Left renal cortex interstitium (tissue), 4 donors: ENCODE measurements at places on chromosomes 3 and 15.

GRCh38 chr3:160169139-160169976 lies 55.9 kb upstream of the C3orf80 start:
- DNase-seq, result no peak

- no peak for DNase-seq
Observed at GRCh38 chr15:36465304-36465703, 114.1 kb upstream of the CDIN1 start.

DNA sequence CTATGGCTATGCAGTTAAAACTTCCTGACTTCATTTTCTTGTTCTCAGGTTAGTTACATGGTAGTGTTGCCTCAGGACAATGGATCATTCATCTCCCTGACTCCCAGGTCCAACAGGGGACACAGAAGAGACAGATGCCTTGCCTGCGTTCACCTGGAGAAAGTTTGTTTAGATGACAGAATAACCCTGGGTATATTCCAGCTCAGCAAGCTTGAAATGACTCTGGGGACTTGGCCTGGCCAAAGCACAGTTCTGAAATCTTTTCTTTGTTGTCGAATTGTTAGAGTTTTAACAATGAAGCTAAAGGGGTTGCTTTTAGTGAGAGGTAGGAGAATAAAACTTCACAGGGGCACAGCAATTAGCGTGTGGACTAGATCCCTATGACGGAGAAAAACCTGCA lies 206.1 kb downstream of the PDZRN3 start:
- DNase-seq, result no peak

DNA sequence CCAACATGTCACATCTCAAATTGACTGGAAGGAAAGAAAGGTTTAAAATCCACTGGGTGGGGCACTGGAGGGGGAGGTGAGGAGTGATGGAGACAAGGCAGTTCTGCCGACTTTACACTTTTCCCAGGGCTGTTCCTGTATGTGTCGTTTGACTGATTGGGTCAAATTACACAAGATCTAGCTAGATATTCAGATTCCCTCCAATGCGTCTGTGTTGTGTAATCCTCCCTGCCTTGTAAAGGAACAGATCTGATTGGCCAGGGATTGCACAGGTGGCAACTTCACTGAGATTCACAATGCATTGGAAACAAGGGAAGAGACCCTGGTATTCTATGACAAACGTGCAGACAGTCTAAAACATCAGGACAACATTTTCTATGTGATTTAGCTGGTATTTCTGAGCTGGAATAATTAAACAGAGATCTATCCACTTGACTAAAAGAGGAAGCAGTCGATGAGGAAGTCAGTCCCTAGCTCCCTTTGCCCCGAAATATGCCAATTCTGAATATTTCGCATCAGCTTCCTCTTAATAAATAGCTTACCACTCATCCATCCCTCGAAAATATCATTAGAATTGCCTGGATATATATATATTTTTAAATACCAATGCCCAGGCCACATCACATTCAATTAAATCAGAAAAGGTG lies 312.9 kb downstream of the RORA start:
- DNase-seq, result no peak

DNA sequence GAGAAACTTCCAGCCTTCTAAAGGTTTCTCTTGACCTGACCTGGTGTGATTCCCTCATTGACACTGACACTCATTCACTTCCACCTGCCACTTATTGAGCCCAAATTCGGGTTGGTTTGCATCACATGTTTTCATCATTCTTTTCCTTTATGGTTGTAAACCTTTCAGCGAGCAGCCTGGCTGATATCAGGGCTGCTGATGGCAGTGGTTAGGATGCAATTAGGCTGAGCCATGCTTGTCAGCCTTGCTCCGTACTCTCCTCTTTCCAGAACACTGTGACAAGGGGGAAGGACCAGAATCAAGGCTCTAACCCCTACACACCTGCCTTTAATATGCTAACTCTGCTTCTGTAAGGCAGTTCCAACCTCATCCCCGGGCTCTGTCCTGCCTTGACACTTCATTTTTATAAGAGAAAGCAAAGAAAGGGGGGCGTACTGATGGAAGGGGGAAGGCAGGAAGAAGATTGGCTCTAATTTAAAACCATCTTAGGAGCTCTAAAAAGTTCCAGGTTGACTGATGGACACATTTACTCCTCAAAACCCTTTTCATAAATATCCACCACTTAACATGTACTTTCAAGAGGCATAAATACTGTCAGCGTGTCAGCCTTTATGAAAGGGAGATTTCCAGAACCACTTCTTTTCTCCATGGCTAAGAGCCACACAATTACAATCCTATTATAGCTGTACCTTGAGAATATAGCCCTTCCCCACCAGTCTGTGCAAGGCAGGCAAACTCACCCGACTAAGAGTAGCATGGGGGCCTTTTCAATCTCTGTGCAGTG lies 5.7 kb downstream of the NMNAT3 start:
- no peak for DNase-seq

- DNase-seq, result no peak
Observed at GRCh38 chr3:34159613-34160420, 361.4 kb downstream of the PDCD6IP start.

DNA sequence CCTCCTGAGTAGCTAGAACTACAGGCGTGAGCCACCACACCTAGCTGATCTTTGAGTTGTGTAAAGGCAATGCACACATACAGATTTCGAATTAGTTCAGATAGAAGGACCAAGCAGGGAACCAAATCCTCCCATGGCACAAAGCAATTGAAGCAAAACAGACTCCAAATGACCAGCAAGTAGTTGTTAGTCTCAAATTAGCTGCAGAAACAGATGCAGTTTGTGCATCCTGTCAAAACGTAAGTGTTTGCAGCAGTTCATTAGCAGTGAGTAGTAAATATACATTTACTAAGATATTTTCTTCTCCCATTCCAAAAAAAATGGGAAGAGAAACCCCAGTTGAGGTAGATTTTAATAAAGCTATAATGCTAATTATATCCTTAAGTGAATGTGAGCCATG lies 15.8 kb upstream of the FAM174B start:
- no peak for DNase-seq

GRCh38 chr3:188574885-188575284 lies 420.9 kb downstream of the LPP start:
- DNase-seq, result no peak

DNA sequence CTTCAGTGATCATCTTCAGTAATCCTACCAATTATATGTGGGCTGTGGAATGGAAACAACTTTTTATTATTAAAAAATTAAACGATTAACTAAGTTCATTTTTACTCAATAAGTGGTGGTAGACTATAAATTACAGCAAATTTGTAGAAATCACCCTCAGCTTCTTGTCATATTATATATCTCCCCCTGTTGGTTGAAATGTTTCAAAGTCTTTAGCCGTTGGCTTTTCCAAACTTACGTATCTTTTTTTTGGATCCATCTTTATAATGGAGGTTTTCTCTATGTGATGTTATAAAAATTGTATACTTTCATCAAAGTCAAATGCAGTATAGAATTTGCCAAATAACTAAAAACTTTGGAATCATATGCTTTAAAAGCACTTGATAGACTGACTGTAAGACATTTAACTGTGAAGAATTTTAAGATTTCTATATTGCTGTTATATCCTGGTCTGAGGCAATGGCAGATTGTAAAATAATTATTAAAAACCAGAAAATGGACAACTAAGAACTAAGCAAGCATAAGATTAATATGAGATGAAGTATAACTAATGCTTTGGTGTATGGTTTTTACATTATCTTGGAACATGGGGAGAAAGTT lies 44.7 kb downstream of the ATP11B start:
- no peak for DNase-seq

- DNase-seq, result no peak
Observed at GRCh38 chr15:61339516-61339915, 110.4 kb upstream of the RORA start.

DNA sequence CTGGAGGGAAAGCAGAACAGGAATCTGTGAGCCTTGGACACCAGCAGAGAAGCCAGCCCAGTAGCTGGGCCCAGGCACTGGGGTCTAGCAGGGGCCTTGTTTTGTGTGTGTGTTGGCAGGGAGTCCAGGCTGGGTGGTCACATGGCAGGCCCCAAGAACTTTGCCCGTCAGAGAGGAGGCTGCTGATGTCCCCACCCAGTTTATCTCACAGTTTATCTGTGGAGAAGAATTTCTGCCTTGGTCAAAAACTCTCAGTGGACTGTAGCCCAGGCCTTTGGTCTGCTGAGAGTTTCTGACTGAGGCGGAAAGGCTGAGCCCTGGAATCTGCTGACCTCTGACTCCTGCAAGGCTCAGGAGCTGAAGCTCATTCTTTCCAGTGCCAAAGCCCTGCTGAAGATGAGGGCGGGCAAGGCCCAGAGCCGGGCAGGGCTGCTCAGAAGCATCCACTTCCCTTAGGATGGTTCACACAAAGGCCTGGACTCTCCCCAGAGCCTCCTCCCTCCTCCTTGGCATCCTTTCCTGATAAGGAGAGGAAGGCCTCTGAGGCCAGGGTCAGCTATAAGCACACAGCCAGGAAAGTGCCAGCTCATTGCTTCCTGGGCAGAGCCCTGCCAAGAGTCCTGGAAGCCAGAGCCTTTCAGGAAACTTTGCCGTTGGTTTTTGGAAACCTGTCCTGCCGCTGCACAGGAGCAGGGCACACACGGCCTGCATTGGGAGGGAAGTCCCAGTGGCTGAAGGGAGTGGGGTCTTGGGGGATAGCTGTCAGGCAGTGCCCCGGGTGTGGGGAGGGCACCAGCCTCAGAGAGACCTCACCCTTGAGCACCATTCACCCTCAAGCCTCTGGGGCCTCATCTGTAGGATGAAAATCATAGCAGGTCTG lies 37.2 kb upstream of the SLCO2A1 start:
- DNase-seq, result no peak

- no peak for DNase-seq
Observed at GRCh38 chr15:68191555-68191954, 13.6 kb downstream of the CALML4 start.

DNA sequence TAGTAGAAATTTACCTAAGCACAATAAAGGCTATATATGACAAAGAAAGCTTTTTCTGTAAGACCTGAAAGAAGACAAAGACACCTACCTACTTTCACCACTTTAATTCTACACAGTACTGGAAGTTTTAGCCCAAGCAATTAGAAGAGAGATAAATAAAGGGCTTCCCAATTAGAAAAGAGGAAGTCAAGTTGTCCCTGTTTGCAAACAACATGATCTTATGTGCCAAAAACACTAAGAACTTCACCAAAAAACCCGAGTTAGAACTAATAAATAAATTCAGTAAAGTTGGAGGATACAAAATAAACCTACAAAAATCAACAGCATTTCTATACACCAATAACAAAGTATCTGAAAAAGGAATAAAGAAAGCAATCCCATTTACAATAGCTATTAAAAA lies 190.9 kb downstream of the NR2F2 start:
- no peak for DNase-seq

- no peak for DNase-seq
Observed at GRCh38 chr3:111473550-111473949, 68.4 kb upstream of the CD96 start.

GRCh38 chr3:107227091-107227490 lies 150.1 kb upstream of the CCDC54 start:
- no peak for DNase-seq

DNA sequence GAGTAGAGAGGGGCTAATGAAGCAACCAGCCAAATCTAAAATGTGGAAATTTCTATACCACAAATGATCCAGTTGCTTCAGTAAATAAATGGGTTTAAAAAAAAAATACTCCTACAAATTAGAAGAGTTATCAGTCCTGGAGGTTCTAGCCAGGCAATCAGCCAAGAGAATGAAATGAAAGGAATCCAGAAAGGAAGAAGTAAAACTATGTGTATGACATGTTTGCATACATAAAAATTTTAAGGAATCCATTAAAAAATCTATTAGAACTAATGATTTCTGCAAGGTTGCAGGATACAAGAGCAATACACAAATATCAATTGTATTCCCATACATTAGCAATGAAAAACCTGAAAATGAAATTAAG lies 9.6 kb downstream of the MESP2 start:
- no peak for DNase-seq

DNA sequence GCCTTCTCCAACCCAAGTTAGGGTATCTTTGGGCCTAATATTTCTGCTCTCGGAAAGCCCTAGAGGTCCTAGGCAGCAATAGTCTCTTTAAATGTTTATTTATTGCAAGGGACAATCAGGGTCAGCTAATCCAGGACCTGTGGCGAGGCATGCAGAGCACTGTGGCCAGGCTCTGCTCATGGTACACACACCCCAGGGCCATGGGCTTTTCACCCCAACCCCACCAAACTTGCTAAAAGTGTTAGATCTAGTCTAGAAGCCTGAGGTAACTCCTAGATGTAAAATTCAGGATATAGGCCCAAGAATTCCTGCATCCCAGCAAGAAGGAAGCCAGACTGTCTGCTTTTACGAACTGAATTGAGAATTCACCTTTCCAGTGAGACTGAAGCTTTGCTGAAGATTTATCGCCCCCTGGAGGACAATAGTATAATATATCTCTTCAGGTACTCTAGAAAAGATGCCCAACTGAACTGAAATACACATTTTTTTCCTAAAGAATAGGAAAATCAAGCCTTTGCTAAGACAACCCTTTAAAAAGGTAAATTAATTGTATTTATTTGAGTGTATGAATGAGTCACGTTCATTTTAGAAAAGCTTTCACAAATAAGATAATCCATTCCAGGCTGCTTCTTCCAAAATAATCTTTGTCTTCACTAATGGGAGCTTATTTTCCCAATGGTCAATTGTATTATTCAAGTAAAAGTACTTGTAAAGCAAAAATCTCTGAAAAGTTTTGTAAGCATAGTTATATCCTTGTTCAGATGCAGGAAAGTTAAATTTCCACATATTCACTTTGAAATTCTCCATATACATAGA lies 89.8 kb downstream of the LRRC3B start:
- peak; percentile 36 for DNase-seq

GRCh38 chr3:153951276-153951675 lies 169.9 kb upstream of the ARHGEF26 start:
- no peak for DNase-seq

- DNase-seq, result no peak
Observed at GRCh38 chr15:75923756-75924155, 20.1 kb downstream of the FBXO22 start.

DNA sequence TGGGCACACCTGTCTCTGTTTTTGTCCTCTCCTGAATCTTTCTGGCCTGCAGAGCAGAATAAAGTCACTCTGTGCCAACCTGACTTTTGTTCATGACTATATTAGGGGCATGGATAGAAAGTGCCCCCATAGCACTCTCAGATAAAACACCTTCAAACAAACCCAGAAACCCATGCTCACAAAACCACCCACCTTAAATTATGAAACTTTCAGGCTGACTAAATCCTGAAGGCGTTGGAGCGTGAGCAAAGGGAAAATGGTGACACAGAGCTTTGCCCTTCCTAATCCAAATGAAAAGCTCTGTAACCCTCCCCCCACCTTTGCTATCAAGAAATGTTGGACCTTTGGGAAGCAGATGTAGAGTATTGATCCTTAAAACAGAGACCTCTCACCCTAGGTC lies 138.9 kb downstream of the IGF1R start:
- no peak for DNase-seq

- no peak for DNase-seq
Observed at GRCh38 chr15:31320022-31320421, 6.6 kb upstream of the KLF13 start.

- no peak for DNase-seq
Observed at GRCh38 chr3:186732169-186732766, 15.1 kb downstream of the KNG1 start.
